ENCODE measurements at places on chromosomes 2 and 18.

DNA sequence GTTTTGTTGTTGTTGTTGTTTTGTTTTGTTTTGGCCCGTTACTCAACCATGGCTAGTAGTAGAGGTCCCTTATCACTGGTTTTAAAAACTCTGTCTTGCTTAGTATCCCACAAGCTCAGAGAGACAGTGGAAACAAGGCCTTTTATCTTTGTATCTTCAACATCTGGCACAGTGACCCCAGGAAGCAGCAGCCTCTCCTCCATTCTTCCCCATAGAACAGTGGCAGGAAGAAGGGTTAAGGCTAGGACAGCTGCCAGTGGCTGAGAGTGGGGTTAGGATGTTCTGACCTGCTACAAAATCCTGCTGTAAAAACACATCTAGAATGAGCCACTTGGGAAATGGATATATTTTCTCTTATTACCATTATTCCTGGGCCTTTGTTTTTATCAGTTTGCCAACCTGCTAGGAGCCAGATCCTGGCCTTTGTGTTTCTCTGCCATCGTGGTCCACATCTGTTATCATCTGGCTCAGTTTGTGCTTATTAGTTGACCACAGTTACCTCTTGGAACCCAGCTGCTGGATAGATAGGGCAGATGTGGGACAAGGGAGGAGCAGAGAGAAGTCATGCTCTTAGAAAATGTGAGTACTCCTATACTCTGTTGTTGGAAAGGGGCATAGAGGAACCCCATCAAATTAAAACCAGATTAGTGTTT, 246.8 kb downstream of the AGPS start:
- no peak for DNase-seq

DNA sequence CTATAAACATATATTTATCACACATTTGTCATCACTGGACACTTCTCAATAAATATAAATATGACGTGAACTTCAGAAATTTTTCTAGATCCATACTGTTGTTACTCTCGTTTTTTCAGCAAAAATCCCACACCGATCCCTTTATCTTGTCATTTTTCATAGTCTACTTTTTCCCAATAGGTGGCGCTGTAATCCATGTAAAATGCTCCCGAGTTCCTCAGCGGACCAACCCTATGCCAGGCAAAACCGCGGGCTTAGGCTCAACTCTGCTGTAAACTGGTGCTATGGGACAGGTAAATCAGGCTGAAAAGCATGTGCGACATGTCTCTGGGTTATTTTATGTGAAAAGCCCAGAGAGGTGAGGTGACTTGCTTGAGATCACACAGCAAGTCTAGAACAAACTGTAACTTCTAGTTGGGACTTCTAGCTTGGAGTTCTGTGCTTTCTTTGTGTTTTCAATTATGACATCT, 104.0 kb downstream of the COBLL1 start:
- DNase-seq, result peak; percentile 55

- DNase-seq, result no peak
Measured at GRCh38 chr2:160221391-160222276, 21.6 kb upstream of the ITGB6 start.

- DNase-seq, result no peak
Measured at GRCh38 chr2:20728114-20728758, 61.3 kb downstream of the GDF7 start.

DNA sequence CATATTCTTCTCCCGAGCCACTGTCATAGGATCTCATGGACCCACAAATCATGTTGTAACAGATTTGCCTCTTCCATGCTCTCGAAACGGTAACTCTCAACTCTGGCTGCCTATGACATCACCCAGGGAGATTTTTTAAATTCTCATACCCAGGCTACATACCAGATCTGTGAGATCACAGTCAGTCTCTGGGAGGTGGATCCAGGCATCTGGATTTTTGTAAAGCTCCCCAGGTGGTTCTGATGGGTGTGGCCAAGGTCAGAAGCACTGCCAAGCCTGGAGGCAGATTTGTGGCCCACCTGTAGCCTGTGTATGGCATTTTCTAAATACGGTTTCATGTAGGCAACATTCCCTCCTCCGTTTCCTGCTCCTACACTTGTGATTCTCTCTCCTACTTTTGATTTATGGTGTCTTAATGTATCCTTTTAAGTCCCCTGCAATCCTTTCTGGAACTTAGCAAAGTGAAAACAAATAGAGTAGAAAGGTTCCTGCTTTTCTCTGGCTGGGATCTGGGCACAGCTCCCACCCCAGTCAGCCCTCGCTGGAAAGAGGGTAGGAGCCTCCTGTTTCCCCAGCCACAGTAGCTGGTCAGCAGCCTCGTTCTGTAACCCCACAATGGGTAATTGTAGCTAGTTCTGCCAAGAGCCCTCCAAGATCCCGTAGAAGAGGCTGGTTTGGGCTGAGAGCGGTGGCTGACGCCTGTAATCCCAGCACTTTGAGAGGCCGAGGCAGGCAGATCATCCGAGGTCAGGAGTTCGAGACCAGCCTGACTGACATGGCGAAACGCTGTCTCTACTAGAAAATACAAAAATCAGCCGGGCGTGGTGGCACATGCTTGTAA, 96.2 kb downstream of the KLHL29 start:
- DNase-seq, result no peak
